ENCODE measurements at places on chromosomes 7 and 10.

GRCh38 chr7:30278849-30279652, 5.3 kb upstream of the ZNRF2 start:
- no peak for DNase-seq

- no peak for DNase-seq
These were observed 327.4 kb downstream of the SORCS1 start for GRCh38 chr10:106836933-106837663.

GRCh38 chr10:76139431-76139830, 708.0 kb downstream of the LRMDA start:
- no peak for DNase-seq

DNA sequence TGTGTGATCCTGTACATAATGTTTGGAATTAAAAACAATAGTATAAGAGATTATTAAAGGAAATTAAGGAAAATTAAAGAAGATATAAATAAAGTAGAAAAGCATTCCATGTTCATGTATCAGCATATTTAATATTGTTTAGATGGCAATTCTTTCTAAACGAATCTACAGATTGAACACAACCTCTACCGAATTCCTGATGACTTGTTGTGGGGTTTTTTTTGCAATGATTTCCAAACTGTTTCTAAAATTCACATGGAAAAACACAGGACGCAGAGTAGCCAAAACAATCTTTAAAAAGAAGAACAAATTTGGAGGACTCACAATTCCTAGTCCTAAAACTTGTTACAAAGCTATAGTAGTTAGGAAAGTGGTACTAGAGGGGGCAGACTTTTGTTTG, 573.4 kb upstream of the IGFBP3 start:
- no peak for DNase-seq

DNA sequence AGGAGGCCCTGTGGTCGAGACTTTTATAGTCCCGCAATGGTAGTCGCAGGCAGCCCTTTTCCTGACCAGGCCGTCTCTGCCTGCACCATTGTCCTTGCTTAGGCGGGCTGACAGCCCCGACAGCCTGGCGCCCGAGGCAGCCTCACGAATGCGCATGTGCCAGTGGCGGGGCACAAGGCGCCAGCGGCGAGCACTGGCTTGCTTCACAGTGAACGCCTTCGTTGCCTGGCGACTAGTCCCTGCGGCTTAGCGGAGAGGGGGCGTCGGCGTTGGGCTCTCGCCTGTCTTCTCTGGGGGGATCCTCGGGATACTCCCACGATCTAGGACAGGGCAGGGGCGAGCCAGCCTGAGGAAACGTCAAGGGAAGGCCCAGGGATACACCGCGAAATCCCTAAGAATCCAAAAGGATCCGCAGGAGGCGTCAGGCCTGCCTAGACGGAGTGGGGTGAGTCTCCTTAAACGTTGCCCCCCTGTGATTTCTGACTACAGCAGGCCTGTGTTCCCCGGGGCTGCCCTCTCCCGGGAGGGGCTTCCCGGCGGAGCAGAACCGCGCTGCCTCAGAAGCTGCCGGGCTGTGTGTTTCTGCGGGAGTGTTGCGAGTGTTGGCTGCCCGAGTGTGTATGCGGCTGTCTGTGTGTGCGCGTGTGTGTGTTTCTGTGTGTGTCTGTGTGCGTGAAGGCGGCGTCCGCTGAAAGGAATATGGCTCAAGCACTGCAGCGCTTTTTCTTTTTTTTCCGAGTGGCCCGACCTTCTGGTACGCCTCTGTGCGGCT, 20.5 kb upstream of the ZNF273 start:
- peak; percentile 40 for DNase-seq

- DNase-seq: no peak
These were observed 45.6 kb upstream of the PIP4K2A start for GRCh38 chr10:22760025-22760424.

DNA sequence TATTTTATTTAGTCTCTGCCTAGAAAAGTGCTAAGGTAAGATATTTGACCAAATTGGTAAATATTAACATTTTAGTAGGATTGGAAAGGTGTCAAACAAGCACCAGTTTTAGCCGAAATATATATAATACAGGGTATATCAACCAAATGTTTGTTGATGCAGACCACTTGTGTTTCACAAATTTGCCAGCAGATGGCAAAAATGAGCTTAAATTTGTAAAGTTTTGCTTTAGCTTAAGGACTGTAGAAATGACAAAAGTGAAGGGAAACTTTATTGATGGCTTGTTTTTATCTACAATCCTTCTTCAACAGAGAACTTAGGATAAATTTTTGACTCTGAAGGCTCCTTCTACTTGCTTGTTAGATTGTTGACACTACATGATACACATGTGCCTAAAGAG, 4.8 kb upstream of the POLR1F start:
- peak; percentile 23 for DNase-seq

DNA sequence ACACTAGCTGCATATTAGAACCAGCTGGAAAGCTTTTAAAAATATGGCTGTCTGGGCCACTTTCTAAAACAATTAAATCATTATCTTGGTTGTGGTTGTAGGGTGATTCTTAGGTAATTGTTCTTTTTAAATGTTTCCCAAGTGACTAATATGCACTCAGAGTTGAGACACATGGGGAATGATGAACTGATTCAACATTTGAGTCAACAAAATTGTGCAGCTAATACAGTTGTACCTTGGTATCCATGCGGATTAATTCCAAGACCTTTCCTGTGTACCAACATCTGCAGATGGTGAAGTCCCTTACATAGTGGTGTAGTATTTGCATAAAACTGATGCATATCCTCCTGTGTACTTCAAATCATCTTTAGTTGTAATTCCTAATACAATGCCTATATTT, 242.2 kb downstream of the ATRNL1 start:
- no peak for DNase-seq

DNA sequence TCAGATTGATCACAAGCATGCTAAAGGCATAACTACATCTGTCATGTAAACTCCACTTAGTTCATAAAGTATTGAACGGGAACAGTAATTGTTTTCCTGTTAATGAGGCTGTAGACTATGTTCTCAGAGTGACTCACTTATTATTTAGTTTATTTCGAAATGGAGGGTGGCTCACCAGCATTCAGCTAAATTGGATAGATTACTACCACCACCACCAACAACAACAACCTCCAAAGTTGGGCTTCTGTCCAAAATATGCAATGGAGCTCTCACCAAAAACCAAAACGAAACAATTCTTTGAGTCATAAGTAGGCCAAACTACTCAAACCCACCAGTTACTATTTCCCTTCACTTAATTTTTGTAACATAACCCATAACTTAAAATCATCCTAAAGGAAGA, 127.9 kb upstream of the NRBF2 start:
- no peak for DNase-seq

DNA sequence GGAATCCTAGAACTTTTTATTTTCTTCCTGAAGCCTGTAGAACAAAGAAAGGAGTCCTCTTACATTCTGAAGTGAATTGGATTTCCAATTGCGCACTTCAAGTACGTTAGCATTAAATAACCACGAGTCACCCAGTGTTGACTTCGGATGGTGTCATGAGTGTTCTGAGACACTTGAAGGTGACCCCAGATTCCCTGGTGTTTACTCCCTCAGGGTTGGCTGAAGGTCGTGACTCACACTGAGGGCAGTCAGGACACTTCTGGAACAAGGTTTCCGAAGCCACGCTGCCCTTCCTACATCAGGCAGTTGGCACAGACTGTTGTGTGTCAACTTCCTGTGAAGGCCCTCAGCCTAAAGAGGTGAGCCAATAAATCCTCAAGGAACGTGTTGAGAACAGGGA, 186.6 kb upstream of the CELF2 start:
- DNase-seq: peak; percentile 4

DNA sequence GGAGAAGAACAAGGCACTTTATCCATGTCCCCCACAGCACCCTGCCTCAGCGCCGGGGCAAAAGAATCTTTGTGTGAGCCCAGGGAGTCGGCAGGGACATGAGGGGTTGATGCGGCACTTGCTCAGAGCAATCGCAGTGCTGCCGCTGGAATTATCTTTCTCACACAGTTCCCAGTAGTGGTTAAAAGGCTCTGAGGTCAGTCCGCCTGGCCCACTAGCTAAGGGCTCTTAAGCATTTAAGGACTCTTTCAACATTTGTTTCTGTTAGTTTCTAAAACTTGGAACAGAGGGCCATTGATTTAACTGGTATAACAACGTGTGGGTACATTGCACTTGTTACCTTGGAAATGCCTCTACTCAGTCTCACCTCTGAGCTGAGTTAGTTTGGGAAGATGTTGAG, 208.0 kb upstream of the C7orf33 start:
- no peak for DNase-seq

GRCh38 chr10:124436191-124436638, 13.6 kb downstream of the NKX1-2 start:
- no peak for DNase-seq

DNA sequence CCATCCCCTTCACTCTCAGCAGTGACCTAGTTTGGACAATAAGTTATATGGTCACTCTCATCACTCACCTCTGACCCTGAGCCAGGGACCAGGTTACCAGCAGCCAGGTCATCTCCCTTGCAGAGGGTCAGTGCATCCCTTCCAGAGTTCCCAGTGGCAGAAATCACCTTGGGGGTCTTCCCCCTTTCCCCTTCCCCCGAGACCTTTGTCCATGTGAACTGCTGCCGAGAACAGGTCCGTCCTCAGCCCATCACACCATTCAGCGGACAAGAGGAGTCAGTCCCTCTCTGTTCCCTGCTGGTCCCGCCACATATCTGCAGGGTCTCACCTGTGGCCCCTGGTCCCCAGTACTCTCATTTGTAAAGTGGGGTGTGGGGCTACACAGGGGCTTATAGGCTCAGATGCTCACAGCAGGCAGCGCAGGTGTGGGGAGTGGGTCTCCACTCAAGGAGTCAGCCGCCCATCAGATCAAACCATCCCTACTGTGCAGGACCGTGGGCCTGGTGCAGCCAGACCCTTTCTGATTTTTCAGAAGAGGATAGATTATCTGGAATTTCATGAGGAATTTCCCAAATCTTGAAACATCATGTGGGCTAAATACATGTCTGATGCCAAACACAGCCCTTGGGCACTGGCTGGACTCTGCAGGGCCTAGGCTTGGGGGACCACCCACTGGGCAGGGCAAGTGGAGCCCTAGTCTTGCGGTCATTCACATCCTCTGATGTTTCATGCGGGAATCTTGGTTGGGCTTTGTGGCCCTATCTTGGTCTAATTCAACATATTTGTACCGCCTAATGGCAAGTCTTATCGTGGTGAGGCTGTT, 6.5 kb downstream of the DEPP1 start:
- DNase-seq: no peak

DNA sequence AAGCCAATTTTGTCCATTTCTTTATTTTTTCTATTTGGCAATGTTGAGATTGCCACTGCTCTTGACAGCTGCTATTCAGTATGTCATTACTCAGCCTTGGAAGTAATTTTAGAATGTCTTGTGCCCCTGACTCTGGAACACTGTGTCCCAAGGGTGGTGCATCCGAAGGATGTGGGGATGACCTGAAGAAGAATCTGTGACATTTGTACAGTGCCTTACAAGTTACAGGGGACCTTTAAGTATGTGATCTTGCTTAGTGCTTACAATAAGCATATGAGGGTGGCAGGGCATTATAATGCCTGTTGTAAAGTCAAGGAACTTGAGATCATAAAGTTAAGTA, 239.5 kb downstream of the REEP3 start:
- DNase-seq: no peak

- peak; percentile 44 for DNase-seq
These were observed 34.5 kb upstream of the MEOX2 start for GRCh38 chr7:15720849-15721471.

- DNase-seq: no peak
These were observed 48.4 kb downstream of the INPP5A start for GRCh38 chr10:132585732-132586722.

DNA sequence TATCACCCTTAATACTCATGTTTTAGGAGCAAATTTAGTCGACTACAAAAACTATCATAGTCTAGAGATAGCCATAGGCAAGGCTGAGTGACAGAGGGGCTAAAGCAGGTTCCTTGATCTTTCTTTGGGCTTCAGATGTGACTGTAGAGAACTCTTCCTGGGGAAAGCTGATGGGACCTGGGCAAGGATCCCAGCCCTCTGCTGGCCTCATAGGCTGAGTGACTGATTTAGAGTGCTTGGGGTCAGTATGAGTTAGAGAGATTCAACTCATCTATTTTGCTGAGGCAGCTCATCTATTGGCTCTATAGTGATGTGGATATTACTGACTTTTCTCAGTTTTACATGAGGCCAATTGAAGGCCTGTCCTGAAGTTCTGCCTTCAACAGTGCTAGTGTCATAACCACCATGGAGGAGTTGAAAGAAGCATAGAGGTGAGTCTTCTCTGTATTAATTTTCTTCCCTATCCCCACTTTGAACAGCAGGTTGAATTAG, 81.6 kb downstream of the SAMD9 start:
- DNase-seq: no peak

DNA sequence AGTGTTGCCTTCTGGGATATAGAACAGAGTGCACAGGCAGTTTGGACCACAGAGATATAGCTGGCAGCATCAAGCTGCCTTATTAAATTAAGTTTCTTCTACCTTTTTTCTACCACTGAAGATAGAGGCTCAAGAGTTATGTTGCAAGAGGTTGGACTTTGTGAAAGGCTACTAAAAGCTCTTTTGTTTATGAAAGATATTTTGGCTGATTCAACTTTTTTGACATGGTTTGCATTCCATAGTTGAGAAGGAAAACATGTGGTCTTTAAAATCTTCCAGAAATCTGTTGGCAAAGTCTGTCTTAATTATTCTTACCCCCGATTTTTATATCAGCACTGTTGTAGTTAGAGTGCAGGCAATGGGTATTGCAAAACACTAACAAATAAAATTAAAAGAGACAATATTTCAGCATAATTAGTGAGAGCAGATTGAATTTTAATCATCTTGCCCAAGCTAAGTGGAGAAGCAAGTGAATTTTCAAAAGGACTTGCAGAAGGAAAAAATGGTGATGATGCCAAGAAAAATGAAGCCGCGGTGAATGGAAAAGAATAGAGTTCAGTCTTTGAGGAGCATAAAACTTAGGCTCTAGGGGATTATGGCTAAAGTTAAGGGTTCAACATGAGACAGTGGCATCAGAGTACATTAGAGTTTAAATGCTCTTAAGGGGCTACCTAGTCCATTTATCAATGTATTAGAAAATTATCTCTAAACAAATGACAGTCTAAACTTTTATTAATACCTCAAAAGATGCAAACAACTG, 450.9 kb upstream of the CNTNAP2 start:
- DNase-seq: no peak

DNA sequence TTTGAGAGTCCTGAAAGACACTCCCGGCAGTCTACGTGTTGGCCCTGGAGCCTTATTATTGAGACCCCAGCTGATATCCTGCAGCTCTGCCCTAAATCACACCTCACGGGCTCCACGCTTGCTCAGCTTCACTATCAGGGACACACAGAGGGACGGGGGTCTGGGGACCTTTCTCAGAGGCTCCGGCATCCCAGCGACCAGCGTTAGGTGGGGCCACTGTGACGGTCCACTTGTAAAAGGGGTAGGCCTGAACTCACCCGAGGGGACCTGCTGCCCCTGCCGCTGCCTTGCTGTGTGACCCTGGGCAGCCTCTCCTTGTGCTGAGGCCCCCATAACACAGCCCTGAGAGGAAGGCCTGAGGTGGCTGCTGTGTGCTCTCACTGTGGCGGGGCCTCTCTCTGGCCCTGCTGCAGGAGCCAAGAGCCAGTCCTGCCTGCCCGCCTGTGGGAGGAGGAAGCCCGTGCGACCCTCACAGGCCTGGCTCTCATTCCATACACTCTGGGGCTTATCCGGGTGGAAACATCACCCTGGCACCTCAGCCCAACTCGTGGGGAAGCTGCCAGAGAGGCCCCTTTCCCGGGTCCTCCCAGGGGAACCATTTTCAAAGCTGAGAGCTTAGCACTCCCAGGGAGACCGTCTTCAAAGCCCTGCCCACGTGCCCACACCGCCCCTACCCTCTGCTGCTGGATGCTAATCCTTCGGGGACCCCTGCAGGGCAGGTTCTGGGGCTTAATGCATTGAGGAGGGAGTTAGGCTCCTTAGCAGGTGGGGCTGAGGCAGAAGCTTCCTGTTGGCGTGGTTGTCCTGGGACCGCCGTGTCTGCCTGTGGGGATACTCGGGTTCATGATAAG, 21.7 kb downstream of the AQP1 start:
- DNase-seq: no peak

Measured in small intestine (tissue), 16 donors.